Hypothalamus (tissue), 51 donors: ENCODE measurements at places on chromosomes 2 and 18.

DNA sequence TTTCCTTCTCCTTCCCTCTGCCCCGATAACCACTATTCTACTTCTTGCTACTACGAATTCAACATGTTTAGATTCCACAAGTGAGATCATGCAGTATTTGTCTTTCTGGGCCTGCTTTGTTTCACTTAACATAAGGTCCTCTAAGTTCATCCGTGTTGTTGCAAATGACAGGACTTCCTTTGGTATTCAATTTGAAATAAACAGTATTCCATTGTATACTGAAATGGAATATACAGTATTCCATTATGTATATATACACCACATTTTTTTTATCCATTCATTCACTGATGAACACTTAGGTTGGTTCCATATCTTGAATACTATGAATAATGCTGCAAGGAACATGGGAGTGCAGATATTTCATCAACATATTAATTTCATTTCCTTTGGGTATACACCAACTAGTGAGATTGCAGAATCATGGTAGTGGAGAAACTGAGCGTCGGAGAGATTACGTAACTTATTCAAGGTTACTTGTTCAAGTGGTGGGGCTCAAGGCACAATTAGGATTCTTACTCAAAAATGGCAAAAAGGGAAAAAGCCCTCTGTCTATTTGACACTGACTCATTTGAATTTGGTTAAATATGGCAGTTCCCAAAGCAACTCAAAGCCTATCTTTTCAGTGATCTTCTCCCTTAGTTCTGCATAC, 85.1 kb downstream of the CHN1 start:
- DNase-seq, result no peak

DNA sequence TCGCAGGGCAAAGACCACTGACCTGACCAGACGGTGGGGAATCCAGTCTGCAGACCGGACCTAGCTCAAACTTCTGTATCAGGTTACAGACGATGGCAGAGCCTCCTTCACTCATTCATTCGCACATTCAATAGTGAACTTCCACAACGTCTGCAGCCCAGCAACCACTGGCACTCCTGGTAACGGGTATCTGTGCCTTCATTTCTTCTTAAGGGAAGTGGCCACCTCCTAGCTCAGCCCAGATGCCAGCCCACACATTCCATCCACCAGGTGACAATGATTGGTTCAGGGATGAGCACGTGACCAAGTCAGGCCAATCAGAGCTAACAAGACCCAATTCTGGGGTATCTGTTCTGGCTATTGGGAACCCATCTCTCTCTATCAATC, 15.9 kb upstream of the ARMC9 start:
- no peak for DNase-seq

DNA sequence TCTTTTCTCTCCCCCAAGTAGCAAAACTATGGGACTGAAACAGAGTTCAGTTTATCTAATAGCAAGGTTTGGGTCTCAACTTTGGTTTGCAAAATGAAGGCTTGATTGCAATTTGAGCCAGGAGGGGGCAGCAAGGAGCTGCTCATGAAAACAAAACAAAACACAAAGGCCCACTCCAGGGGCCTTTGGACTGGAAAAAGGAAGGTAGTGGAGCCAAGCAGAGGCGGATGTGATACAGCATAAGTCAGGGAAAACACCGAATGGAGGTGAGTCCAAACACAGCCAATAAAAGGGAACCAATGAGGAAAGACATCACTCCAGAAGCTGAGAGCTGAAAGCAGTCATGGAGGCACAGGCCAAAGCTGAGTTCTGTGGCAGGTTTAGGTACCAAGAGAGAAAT, 799.7 kb upstream of the ACVR2A start:
- peak; percentile 23 for DNase-seq

DNA sequence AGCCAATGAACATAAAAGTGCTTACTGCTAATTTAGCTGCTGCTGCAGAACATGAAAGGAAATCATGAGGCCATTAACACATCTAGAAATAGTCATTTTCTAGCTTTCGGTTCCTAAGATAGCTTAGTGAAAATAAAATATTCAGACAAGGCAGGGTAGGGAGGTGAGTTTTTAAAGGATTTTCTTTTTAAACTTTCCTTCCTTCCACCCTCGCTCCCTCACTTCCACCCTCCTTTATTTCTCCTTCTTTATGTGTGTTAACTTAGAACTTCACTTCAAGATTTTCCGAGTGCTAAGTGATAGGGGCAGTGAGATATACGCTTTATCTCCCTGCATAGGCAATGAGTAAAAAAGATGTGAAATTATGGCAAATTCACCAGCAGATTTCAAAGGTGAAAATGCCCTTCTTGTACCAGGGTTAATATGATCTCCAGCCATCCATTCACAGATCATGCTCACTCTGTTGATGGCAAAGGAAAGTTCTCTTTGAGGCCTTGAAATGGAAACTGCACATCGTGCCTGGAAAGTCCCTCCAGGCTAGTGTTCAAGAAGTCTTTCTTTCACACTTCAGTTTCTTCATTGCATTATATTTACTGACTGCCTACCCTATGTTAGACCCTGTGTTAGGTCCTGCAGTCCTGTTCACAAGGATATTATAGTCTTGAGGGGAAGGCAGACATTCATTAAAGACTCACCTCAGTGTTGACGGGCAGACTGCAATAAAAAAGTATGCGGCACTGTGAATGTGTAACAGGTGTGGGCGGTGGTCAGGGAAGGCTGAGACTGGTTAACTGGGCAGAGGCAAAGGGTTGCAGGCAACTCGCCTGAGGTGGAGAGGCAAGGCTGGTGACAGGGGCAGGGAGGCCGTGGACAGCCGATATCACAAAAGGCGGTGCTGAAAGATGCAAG, 200.8 kb downstream of the PLCL1 start:
- no peak for DNase-seq

DNA sequence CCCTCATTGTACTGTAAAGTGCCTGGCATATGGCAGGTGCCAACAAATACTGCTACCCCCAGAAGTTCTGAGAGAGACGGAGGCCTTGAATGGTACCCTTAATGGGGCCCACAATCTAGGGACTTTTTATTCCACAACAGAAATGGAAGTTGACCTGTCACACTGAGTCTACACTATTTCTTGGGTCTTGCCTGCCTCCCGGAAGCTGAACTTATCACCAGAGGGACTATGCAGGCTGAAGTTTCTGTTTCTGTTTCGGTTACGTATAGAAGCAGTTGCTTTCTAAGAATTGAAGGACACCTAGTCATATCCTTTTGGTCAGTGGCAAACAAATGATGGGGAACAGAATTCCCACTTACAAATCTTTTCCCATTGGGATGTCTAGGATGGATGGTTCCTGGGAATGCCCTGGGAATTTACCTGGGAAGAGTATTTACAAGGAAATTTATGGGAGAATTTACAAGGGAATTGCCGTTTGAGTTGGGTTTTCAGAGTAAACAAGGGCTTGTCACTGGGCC, 74.2 kb downstream of the HS1BP3 start:
- no peak for DNase-seq

DNA sequence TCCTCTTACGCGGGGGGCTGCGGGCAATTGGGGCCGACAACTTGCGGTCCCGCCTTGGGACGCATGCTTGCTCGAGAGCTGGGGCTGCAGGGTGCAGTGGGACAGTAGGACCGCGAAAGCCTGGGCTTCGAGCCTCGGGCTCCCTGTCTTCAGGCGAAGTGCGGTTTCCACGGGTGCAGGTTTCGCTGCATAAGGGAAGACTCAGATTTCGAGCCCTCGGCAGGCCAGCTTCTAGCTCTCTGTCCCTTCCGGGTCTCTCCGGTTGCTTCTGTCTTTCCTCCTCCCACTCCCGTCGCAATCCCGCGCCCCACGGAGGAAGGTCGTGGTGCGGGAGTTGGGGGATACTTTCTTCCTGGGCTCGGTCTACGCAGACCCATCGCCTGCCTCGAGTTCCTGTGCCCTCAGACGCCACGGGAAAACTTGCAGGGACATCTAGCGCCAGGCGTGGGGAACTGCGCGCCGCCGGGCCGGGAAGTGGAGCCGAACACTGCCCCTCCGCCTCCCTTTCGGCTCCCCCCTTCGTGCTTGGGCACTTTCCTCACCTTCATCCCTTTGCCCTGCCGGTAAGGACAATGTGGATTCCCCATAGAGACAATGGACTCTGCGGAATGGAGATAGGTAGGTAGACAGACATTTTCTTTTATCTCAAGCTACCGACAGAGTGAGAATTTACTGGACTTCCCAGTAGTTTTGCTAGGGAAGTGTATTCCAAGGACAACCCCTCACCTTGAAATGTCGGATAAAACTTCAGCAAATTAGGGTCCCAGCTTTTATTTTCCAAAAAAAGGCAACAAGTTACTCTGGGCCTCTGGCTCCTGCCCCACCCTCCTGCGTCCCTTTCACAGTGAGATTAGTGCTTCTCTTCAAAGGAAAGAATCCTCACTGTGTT, 4.2 kb upstream of the HOXD13 start:
- no peak for DNase-seq

DNA sequence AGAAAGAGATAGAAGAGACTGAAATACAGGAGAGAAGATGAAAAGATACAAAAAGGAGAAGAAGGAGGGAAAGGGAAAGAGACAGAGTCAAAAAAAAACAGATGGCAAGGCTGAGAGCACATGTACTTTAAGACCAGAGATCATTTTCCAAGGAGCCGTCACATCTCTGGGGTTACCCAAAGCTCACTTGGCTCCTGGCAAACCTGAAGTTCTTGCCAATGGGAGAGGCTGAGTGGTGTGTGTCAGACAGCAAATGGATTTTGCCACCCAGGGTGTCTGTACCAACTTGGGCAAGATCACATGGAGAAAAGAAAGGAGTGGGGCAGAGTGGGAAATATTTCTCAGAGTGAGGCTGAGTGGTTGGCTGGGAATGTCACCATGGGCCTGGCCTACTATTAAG, 219.3 kb upstream of the TNP1 start:
- no peak for DNase-seq

- no peak for DNase-seq
These were observed 52.2 kb downstream of the FSHR start for GRCh38 chr2:49102146-49102545.

GRCh38 chr2:58834404-58834803, 593.3 kb upstream of the FANCL start:
- DNase-seq, result no peak

DNA sequence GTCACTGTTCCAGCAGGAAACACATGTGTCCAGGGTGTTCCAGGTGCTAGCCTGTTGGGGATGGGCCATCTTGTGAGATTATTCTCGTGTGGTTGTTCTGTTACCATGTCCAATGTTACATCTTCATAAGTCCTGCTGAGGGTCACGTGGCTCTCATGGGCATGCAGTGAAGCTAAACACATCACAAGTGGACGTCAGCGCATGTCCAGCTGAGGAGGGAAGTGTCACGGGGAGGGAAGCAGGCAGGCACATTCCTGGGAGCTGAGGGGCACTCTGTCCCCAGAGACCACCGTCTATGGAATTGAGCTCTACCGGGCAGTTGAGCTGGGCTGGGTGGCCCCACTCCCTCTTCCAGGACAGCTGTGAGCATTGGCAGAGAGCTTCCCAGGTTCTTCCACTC, 155.3 kb upstream of the TWIST2 start:
- DNase-seq, result no peak

- DNase-seq, result no peak
These were observed 308.5 kb downstream of the NOL4 start for GRCh38 chr18:33916200-33916599.

DNA sequence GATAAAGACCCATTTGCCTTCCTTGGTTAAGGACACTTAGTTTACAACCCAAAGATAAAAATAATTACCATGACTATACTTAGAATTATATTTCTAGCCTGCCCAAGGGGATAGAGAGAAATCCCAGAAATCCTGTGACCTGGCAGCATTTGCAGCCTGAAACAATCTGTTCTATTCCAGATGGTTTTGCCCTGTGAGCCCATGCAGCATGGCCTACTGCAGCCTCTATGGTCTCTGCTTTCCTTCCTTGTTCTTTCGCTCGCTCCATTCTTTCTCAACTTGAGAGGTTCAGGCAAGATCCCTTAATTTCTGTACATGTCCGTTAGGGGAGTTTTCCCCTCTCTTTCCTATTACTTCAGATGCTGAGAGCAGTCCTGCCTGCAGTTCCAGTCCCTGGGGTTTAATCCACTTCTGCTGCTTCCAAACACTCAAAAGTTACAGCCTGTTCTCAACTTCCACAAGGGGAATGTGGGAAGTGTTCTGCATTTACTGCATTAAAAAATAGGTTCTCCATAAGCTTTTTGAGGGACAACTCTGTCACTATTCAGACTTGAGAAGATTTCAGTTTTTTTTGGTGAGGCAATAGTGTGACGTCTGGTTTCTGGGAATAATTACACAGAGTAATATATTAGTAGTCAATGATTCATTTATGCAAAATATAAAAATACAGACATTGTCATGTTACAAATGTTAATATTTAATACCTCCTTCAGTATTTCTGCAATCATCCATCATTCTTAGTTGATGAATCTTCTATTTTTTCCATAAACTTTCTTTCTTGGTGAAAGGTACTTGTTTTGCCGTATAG, 80.3 kb downstream of the CDCA7 start:
- DNase-seq, result no peak
